ENCODE measurements at places on chromosomes 5 and 9.

- DNase-seq: no peak
Observed at GRCh38 chr5:1009359-1010180, 968 bp downstream of the NKD2 start.

GRCh38 chr9:104088416-104088815, 5.7 kb upstream of the SMC2 start:
- no peak for DNase-seq

- DNase-seq: no peak
Observed at GRCh38 chr5:24742334-24742733, 97.6 kb upstream of the CDH10 start.

GRCh38 chr9:100099722-100100042, 639 bp downstream of the INVS start:
- DNase-seq: peak; percentile 57

GRCh38 chr9:100869326-100869725, 159.2 kb upstream of the PLPPR1 start:
- no peak for DNase-seq

- DNase-seq: peak; percentile 91
Observed at GRCh38 chr5:177022386-177023302, at the start of gene ZNF346. TSS of gene ZNF346 (plus strand) at chr5:177022696. CDS start at chr5:177022739, 43 bp downstream.

- no peak for DNase-seq
Observed at GRCh38 chr5:74116266-74116665, 490.3 kb downstream of the ARHGEF28 start.

- peak; percentile 59 for DNase-seq
Observed at GRCh38 chr5:23507278-23507685, at the start of gene PRDM9. TSS of gene PRDM9 (plus strand) at chr5:23507609. CDS start at chr5:23509034, 1,425 bp downstream.

- no peak for DNase-seq
Observed at GRCh38 chr5:125083981-125084380, 337.5 kb upstream of the ZNF608 start.

DNA sequence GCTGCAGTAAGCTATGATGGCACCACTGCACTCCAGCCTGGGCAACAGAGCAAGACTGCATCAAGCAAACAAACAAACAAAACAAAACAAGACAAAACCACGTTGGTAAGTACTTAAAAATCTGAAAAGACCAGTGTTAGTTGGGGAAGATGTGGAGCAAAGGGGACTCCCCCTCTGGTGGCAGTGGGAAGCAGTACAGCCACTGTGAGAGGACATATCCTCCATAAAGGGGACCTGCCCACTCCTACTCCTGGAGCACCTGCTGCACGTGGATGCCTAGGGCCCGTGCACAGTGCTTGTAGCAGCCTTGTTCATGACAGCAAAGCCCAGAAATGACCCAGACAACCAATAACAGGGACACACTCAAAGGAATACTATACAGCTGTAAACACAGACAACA, 17.0 kb upstream of the IPPK start:
- DNase-seq: no peak

DNA sequence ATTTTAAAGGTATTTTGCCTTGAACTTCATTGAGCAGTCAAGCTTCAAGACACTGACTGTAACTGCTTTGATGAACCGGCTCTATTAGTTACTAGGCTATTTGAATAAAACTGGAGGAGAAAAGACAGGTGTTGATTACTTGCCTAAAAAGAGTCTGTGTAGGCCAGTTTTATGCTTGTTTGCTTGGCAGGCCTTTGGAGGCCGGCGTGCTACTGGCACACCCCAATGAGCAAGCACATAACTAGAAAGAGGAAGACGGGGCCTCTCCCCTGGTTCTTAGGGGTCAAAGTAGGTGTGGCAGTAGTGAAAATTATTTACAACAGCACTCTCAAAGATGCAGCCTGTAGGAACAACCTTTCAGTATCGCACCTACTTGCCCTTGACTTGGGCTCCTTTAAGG, 2.1 kb upstream of the ZFR start:
- no peak for DNase-seq

DNA sequence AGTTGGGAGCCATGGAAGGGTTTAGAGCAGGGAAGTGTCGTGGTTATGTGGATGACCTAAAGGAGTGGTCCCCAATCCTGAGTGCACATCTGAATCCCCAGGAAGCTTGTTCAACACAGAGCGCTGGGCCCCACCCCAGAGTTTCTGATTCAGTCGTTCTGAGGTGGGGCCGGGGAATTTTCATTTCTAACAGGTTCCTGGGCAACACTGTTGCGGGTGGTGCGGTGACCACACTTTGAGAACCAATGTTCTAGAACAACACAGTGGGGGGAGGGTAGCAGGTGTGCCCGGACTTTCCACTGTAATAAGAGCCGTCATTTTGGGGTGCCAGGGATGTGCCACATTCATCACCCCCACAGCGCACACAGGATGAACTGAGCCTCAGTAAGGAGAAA, 39.3 kb downstream of the DUSP1 start:
- no peak for DNase-seq
